Stimulated activated CD4-positive, alpha-beta T cell treated with anti-CD3 and anti-CD28 coated beads, Interleukin-15, amount 100 ng/mL, for 1 hour (primary cell): ENCODE measurements at places on chromosomes 4 and X.

DNA sequence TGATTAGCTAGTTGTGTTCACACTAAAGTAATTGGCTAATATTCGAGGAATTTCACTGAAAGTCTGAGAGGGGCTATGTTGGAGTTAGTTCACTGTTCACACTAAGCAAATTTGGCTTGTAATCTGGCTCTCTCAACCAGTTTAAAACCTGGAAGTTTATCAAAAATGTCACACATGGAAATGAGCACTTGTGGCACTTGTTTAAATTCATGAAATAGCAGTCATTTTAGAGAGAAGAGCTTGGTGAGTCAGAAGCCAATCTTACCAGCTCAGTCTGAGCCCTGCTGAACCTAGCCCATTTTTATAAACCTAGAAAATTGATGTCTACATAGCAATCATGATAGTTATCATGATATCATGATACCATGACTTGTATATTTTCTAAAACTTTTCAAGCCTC lies 90.7 kb upstream of the JADE1 start:
- no peak for DNase-seq

DNA sequence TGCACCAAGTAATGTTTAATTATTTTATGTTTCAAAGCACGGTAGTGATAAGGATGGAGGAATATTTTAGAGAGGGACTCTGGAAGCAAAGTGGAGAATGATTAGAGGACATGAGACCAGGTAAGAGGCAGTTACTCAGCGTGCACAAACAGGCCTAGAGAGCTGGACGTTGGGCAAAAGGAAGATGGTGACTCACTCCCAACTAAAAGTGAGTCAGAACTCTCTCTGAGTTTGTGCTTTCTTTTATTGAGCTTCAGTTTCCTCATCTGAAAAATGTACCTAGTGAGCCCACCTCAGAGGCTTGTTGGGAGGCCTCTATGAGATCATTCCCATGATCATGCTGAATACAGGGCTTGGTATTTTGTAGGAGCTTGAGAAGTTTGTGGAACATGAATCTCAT lies 1.6 kb upstream of the ZC4H2 start:
- no peak for DNase-seq

- DNase-seq, result no peak
These were observed 2.0 kb downstream of the BCOR start for GRCh38 chrX:40095583-40096394.

DNA sequence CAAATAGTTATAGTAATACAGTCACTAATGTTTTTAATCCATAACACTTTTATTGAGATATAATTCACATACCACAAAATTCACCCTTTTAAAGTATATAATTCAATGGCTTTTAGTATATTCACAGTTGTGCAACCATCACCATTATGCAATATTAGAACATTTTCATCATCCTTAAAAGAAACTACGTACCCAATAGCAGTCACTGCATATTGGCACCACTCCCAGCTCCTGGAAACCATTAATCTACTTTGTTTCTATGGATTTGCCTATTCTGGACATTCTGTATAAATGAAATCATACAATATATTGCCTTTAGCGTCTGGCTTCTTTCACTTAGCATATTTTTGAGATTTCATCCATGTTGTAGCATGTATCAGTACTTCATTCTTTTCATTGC lies 99.3 kb downstream of the AMMECR1 start:
- DNase-seq, result no peak

DNA sequence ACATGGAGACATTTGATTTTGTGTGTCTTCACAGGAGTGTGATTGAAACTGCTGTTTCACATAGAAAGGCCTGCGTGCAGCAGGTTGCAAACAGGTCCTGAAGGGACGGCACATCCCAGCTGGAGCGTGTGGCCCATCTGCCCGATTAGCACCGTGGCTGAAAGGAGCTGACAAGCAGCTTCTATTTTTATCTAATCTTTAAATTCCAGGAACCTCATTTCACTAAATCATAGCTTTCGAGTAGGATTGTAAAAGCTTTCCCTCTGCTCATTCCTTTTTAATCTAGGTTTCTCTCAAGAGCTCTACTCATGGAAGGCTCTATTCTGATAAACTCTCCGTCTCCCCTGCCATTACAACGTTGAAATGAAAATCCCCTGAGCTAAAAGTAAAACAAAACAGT lies 106.8 kb downstream of the FSTL5 start:
- DNase-seq, result no peak

DNA sequence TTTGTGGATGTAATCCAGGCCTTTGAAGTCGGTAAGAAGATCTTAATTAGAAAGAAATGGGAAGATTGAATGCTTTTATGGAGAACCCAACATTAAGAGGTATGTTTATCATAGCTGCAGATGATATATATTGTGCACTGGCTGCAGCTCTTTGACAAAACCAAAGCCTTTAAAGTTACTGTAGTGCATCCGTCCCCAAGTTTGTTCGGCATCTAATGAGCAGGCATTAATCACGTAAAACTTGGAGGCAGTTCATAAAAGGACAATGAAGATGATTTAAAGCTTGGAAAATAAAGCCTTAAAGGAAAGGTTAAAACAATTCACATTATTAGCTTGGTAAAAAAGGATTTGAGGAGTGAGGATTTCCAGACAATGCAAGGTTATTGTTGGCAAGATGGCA lies 150.8 kb upstream of the ARX start:
- no peak for DNase-seq

DNA sequence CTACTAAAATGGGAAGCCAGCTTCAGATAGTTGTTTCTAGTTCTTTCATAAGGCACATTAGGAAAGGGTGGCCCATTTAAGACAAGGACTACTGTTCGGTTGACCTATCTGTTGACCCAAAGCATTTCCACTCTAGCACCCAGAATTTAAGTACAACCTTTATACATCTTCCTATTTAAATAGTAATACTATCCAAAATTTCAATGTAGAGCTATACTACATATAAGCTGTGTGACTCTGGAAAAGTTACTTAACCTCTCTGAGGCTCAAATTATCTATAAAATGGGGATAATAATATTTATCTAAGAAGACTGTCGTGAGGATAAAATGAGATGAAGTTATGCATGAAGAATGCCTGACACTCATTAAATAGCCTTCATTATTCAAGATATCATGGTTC lies 82.0 kb upstream of the TMEM164 start:
- no peak for DNase-seq

- no peak for DNase-seq
These were observed 130.5 kb downstream of the SMIM20 start for GRCh38 chr4:26044524-26044923.

GRCh38 chrX:17632942-17633341 lies 104.4 kb upstream of the SCML1 start:
- DNase-seq, result no peak

DNA sequence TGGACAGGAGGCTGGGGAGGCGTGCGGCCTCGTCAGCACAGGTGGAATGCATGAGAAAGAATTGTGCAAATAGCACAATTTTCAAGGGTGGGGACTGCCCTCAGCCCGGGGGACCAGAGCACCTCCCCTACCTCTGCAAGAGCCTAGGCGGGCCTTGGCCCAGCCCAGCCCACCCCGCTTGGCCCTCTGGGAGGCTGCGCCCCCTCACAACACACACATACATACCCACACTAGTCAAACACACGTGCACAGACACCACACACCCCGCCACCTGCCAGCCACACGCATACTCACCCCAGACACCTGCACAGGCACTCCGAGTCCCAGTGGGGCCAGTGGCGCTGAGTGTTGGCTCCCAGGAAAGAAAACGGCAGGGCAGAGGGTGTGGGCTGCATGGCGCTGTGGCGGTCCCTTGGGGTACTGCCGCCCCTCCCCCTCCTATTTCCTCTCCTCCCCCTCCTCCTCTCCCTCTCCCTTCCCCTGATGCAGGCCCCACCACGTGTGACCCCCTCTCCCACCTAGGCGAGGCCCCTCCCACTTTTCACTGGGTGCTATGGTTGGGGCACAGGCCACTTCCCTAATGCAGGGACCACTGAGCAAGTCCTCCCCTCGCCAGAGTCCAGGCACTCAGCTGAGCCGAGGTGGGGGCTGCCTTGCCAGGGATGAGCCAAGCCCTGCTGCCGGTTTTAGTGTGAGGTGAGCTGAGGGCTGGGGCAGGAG lies 84.5 kb downstream of the FAM53A start:
- no peak for DNase-seq

- DNase-seq, result no peak
These were observed 48.7 kb upstream of the ARHGEF6 start for GRCh38 chrX:136829413-136829812.

- DNase-seq, result no peak
These were observed 25.7 kb upstream of the C1QTNF7 start for GRCh38 chr4:15402146-15402545.

DNA sequence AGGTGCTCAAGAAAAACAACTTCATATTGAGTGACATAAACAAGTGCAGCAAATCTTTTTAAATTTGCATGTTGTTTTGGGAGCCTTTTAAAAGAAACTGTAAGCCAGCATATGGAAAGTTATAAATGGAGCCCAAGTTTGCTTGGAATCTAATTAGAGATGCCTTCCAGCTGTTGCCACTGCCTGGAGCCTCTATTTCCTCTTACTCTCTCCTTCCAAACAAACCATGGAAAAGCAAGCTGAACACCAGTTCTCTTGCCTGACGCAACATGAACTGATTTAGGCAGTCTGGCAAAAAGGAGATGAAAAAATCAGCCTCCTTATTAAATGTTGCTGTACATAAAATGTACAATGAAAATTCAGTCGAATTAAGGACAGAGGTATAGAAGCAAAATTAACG lies 21.5 kb downstream of the ARSJ start:
- DNase-seq, result no peak

GRCh38 chr4:8547912-8548730 lies 32.1 kb upstream of the GPR78 start:
- DNase-seq, result no peak

- DNase-seq, result no peak
These were observed 326.8 kb downstream of the BMPR1B start for GRCh38 chr4:95084584-95084983.

DNA sequence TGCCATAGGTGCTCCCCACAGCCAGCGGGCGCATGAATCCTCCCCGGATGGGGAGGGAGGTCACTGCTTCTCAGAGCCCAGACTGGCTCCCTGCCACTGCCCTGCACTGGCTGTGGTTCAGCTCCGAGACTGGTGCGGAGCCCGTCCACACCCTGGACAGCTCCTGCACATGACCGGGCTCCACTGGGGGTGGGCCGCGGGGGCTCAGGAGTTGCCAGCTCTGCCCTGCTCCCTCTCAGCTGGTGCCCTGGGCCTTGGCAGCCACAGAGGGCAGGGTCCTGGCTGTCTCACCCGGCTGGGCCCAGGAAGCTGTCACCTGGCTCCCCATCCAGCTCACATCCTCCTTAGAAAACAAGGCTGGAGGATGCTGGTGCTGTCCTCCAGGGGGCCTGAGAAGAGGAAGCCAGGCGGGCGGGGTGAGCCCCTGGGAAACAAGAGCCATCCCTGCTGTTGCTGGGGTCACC lies 64.9 kb upstream of the ADRA2C start:
- DNase-seq, result no peak

- no peak for DNase-seq
These were observed 8.4 kb upstream of the MAN2B2 start for GRCh38 chr4:6566391-6567190.

GRCh38 chrX:43510209-43510608 lies 145.9 kb upstream of the MAOA start:
- no peak for DNase-seq

GRCh38 chrX:40100537-40101429 lies 3.0 kb upstream of the BCOR start:
- no peak for DNase-seq

DNA sequence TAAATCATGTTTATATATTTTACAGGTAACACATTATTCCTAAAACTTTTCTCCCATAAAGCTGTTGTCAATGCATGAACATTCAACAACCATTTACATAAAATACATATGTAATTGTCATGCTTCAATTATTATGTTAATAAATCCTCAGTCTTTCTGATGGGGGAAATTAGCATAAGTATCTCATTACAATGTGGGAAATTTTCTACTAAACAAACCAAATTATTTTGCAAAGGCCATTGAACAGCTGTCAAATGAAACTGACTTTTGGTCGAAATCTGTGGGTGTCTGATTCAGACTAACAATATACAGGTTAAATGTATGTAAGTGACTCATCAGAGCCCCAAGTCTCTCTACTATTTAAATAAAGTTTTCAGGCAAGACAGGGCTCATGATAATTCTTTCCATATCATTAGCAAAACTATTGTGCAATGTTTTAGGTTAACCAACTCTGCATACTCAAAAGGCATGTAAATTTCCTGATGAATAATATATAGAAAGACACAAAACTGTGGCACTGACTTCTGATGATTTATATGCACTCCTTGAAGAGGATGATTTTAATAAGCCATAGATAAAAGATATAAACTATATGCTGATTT lies 795.3 kb upstream of the AADAT start:
- DNase-seq, result no peak

DNA sequence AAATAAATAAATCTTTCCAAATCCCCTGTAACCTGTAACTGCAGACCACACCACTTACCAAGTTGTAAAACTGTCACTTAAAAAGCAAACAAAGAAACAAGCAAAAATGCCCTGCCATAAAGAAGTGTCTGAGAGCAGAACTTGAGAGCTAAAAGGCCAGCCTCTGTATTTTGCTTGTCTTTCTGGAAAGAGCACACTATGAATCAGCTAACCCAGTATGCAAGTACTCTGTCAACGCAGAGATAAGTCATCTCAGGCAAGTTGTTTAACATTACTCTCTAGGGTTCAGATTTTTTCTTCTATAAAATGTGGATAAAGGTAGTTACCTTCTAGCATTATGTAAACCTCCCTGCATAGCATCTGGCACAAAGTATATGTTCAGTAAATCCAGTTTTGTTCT lies 134.8 kb downstream of the HS3ST1 start:
- no peak for DNase-seq

DNA sequence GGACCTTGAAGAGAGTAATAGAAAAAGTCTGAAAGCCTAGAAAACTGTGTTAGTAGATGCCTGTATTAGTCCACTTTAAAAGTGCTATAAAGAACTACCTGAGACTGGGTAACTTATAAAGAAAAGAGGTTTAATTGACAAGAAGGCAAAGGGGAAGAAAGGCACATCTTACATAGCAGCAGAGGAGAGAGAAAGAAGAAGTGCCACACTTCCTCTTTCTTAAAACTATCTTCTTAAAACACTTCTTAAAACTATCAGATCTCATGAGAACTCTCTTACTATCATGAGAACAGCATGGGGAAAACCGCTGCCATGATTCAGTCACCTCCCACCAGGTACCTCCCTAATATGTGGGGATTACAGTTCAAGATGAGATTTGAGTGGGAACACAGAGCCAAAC lies 18.8 kb upstream of the COL25A1 start:
- no peak for DNase-seq

DNA sequence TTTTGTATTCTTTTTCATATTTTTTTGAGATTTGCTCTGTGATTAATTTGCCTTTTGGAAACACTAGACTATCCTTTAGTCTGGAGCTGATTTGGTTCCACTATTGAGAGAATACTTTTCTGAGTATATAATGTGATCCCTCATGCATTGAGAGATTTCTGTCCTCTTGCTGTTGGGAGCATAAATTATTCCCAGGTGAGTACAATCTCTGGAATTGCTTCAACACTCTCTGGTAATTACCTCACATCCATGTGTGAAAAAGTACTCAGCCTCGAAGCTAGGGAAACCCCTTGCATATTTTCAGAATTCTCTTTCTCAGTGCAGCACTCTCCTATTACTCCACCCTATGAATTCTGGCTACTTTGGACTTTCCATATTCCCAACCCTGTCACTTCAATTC lies 550.0 kb downstream of the RAPGEF2 start:
- no peak for DNase-seq

- no peak for DNase-seq
These were observed 246.7 kb upstream of the ARHGAP24 start for GRCh38 chr4:85228264-85228663.

- no peak for DNase-seq
These were observed 968 bp upstream of the NELFA start for GRCh38 chr4:2009651-2010233.

- no peak for DNase-seq
These were observed 77.4 kb upstream of the PPARGC1A start for GRCh38 chr4:23967281-23967680.
